ENCODE measurements at places on chromosomes 12 and 14.

DNA sequence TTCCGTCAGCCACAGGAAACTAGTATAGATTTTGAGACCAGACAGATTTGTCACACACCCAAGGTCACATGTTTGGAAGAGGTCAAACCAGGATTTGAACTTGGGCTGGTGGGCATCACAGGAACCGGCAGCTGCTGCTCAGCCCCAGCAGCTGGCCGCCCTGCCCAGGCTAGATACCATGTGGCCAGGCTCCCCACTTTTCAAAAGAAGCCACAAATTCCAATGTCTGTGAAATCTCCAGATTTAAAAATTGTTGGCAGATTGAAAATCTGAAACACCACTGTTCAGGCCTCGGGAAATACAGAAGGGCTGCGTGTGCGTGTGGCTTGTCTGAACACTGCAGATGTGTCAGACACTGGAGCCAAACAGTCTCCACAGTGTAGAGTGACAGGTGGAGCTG, 30.4 kb downstream of the MMAB start:
- no peak for DNase-seq
- peaks cover 3% of the 10 kb centered on the region for H3K4me1 ChIP-seq
- peaks cover 22% of the 10 kb centered on the region for H3K27me3 ChIP-seq

GRCh38 chr12:117111386-117111785, 12.2 kb upstream of the TESC start:
- no peak overlapping the region for H3K4me3 ChIP-seq
- H3K27me3 ChIP-seq, result peaks cover 7% of the 10 kb centered on the region
- no peak for DNase-seq
- no peaks in the 10 kb centered on the region for H3K4me1 ChIP-seq

DNA sequence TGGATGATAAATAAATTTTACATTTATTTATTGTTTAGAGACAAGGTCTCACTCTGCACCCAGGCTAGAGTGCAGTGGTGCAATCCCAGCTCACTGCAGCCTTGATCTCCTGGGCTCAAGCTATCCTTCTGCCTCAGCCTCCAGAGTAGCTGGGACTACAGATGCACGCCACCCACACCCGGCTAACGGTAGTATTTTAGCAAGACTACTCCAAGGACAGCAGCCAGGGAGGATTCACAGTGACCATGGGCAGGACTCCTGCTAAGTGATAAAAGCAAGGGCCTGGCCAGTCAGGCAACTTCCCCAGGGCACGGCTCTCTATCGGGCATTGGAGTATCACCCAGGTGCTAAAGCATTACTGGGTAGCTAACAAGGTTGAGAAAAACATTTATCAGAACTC, 55.4 kb downstream of the ARL6IP4 start:
- no peaks in the 10 kb centered on the region for H3K27me3 ChIP-seq
- no peak for DNase-seq
- peaks cover 16% of the 10 kb centered on the region for H3K4me1 ChIP-seq

DNA sequence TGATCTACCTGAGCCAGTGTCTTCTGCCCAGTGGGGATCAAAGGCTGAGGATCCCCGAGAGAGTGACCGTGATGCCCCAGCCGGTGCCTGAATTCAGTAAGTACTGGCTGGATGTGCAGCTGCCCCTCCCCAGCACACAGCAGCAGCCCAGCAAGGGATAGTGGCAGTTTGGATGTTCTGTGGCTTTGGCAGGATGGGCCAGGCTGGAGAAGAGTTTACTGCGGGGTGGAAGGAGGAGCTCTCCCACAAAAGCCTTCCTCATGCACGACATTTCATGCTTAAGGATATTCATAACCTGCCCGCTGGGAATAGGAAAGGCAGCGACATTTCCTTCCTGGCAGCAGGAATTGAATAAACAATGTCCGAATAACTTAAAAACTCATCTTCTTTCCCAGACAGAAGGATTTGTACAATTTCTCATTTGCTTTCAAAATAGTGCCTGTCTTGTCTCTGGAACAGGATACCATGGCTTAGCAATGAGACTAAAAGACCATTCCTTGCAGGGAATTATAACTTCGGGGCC, 135.6 kb upstream of the PRMT8 start:
- H3K27me3 ChIP-seq, result peaks cover 18% of the 10 kb centered on the region
- no peak for DNase-seq
- H3K4me1 ChIP-seq, result no peaks in the 10 kb centered on the region
- H3K4me3 ChIP-seq, result no peak overlapping the region
- H3K27ac ChIP-seq, result no peak overlapping the region

GRCh38 chr12:60594035-60594711, 998.3 kb downstream of the SLC16A7 start:
- no peak overlapping the region for H3K4me3 ChIP-seq
- H3K36me3 ChIP-seq, result no peaks in the 10 kb centered on the region
- DNase-seq, result no peak
- no peak overlapping the region for H3K27ac ChIP-seq

DNA sequence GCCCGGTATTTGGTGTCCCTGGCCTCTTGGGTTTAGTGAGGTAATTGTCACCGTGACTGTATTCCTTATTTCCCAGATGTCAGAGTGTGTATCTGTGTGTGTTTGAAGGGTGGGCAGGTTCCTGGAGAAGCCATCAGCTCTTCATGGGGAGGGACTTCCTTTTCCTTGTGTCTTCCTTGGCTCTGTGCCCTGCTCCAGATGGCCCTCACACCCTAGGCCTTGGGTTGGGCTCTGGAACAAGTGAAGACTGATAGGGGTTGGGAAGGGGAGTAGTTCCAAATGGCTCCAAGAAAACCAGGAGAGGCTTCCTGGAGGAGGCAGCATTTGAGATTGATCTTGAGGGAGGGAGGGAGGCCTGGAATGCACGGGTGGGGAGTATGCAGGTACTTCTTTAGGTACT, 43.8 kb upstream of the PRIMA1 start:
- H3K27ac ChIP-seq, result no peak overlapping the region
- no peaks in the 10 kb centered on the region for H3K27me3 ChIP-seq
- no peaks in the 10 kb centered on the region for H3K36me3 ChIP-seq
- no peaks in the 10 kb centered on the region for H3K4me1 ChIP-seq

- H3K27ac ChIP-seq, result no peak overlapping the region
- no peaks in the 10 kb centered on the region for H3K36me3 ChIP-seq
- peaks cover 7% of the 10 kb centered on the region for H3K4me1 ChIP-seq
- no peaks in the 10 kb centered on the region for H3K27me3 ChIP-seq
Measured at GRCh38 chr12:93363841-93364297, 13.9 kb upstream of the NUDT4 start.

- no peak for DNase-seq
- H3K27ac ChIP-seq, result no peak overlapping the region
- H3K4me3 ChIP-seq, result no peak overlapping the region
- no peaks in the 10 kb centered on the region for H3K27me3 ChIP-seq
Measured at GRCh38 chr14:32366256-32366879, 37.3 kb downstream of the AKAP6 start.

GRCh38 chr14:74593241-74593953, 18.6 kb downstream of the LTBP2 start:
- H3K27me3 ChIP-seq, result peaks cover 13% of the 10 kb centered on the region
- H3K4me3 ChIP-seq, result no peak overlapping the region
- no peak overlapping the region for H3K27ac ChIP-seq
- no peak for DNase-seq
- no peaks in the 10 kb centered on the region for H3K36me3 ChIP-seq

DNA sequence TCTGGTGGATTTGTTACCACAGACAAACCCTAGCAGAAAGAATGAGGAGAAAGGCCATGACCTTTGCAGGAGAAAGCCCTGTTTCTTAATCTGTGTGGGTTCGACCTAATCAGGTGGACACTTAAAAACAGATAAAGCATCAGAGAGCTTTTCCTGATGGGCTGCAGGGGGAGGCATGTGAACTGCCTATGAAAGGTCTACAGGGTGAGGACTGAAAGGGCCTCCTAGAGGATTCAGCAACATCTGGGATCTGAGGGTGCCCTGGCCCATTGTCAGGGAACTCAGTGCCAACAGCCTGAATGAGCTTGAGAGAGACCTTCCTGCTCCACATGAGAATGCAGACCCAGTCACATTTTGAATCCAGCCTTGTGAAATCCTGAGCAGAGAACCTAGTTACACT, 178.8 kb upstream of the DDHD1 start:
- no peaks in the 10 kb centered on the region for H3K4me1 ChIP-seq
- H3K4me3 ChIP-seq, result no peak overlapping the region
- H3K27me3 ChIP-seq, result no peaks in the 10 kb centered on the region
- no peak for DNase-seq
- no peak overlapping the region for H3K27ac ChIP-seq

- H3K4me3 ChIP-seq, result no peak overlapping the region
- DNase-seq, result no peak
- no peak overlapping the region for H3K27ac ChIP-seq
- H3K4me1 ChIP-seq, result no peaks in the 10 kb centered on the region
- H3K27me3 ChIP-seq, result no peaks in the 10 kb centered on the region
Measured at GRCh38 chr14:66432334-66432733, 53.8 kb upstream of the CCDC196 start.

GRCh38 chr12:6383572-6384498, at the start of gene LTBR:
LTBR (plus strand) TSS chr12:6384162; CDS start chr12:6384359, 197 bp downstream.
- H3K4me3 ChIP-seq, result peak within 1 kb of the TSS; percentile 12
- no peaks in the 10 kb centered on the region for H3K36me3 ChIP-seq
- H3K27me3 ChIP-seq, result peaks cover 49% of the 10 kb centered on the region
- H3K27ac ChIP-seq, result no peak within 1 kb of the TSS

DNA sequence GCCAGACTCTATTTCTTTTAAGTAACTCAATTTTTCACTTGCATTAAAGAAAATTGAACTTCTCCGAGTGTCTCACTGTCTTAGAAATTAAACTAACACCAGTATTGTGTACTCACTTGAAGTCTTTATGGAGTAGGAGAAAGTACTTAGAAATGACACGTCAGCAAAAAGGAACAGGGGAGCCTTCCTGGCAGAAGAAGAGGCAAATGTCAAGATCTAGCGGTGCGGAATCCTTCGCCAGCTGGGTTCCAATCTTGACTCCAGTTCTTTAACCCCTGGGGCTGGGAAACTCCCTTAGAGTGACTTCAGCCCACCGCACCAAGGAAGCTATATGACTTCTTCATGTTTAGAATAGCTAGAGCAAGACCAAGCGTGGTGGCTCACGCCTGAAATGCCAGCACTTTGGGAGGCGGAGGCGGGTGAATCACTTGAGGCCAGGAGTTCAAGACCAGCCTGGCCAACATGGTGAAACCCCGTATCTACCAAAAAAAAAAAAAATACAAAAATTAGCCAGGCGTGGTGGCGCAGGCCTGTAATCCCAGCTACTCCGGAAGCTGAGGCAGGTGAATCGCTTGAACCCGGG, 34.4 kb downstream of the WBP11 start:
- H3K27ac ChIP-seq, result peak overlapping the region; percentile 95
- peaks cover 3% of the 10 kb centered on the region for H3K36me3 ChIP-seq
- H3K4me3 ChIP-seq, result peak overlapping the region; percentile 81
- H3K27me3 ChIP-seq, result no peaks in the 10 kb centered on the region
- peaks cover 33% of the 10 kb centered on the region for H3K4me1 ChIP-seq

DNA sequence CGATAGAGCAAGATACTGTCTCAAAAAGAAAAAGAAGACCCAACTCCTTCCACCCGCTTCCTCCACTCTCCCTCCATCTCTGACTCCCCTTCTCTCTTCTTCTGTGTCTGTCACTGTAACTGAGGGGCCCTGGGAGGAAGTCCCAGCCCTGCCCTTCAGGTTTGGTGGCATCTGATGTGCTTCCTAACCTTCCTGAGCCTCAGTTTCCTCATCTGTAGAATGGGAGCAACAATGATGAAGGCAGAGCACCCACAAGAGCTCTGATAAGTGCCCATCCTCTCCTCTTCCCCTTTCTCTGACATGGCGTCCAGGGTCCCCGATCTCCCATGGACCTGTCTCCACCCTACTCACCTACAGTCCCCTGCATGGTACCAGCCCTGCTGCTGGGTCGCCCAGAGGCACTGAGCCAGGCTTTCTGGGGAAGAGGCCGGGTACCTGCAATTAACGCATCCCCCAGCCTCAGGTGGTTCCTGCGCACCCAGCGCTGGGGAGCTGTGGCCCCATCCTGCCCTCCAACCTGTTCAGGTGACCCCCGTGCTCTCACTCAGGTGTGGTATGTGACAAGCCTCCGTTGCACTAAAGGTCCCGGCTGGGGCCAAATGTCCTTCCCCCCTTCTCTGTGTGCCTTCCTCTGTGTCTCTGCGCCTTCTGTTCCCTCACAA, 13.2 kb downstream of the FOXN4 start:
- no peak overlapping the region for H3K4me3 ChIP-seq
- DNase-seq, result no peak
- H3K27ac ChIP-seq, result no peak overlapping the region
- H3K27me3 ChIP-seq, result peaks cover 52% of the 10 kb centered on the region

GRCh38 chr12:26205941-26206340, 10.6 kb downstream of the SSPN start:
- no peaks in the 10 kb centered on the region for H3K4me1 ChIP-seq
- DNase-seq, result no peak
- no peak overlapping the region for H3K4me3 ChIP-seq
- no peaks in the 10 kb centered on the region for H3K27me3 ChIP-seq

GRCh38 chr14:84807673-84808072, 722.3 kb upstream of the FLRT2 start:
- H3K27ac ChIP-seq, result no peak overlapping the region
- H3K27me3 ChIP-seq, result no peaks in the 10 kb centered on the region
- no peaks in the 10 kb centered on the region for H3K36me3 ChIP-seq
- H3K4me3 ChIP-seq, result no peak overlapping the region
- no peaks in the 10 kb centered on the region for H3K4me1 ChIP-seq

- H3K4me1 ChIP-seq, result peaks cover 11% of the 10 kb centered on the region
- DNase-seq, result peak; percentile 25
- no peaks in the 10 kb centered on the region for H3K36me3 ChIP-seq
- no peak overlapping the region for H3K27ac ChIP-seq
Measured at GRCh38 chr14:106277503-106277902, 751.1 kb downstream of the TMEM121 start.

DNA sequence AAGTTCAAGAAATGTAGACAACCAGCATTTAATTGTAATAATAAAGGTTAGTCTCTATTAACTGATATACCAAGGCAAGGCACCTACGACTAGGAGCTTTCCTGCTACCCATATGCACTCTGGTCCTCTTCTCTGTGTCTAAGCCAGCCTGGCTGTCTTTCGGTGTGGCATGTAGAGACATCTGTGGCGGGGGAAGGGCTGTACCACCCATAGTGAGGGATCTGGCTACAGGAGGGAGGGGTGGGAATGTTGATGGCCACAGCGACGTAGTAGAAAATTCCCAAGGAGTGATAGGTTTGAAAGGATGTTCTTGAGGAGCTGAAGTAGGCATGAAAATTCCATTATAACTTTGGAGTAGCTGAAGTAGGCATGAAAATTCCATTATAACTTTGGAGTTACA, 344.2 kb downstream of the ATP23 start:
- H3K4me3 ChIP-seq, result no peak overlapping the region
- no peaks in the 10 kb centered on the region for H3K36me3 ChIP-seq
- H3K4me1 ChIP-seq, result no peaks in the 10 kb centered on the region
- no peak for DNase-seq

GRCh38 chr12:51521554-51522276, 69.3 kb upstream of the SCN8A start:
- DNase-seq, result no peak
- no peaks in the 10 kb centered on the region for H3K27me3 ChIP-seq
- no peaks in the 10 kb centered on the region for H3K4me1 ChIP-seq
- no peaks in the 10 kb centered on the region for H3K36me3 ChIP-seq

GRCh38 chr14:44420226-44420625, 86.9 kb downstream of the FSCB start:
- H3K4me3 ChIP-seq, result no peak overlapping the region
- no peaks in the 10 kb centered on the region for H3K4me1 ChIP-seq
- H3K27ac ChIP-seq, result no peak overlapping the region
- H3K36me3 ChIP-seq, result no peaks in the 10 kb centered on the region
- no peaks in the 10 kb centered on the region for H3K27me3 ChIP-seq
- DNase-seq, result no peak
